ENCODE measurements at places on chromosomes 1 and 21. TPM values are rescaled to one million over a fixed set of nuclear protein-coding genes. Genes with fewer than 3 reads are reported as not detected.

DENND1B gene
- total RNA-seq: 22.4 TPM

ZZZ3 gene
- total RNA-seq: 77.1 TPM

CFAP107 gene
- not detected for total RNA-seq

ARHGAP30 gene
- total RNA-seq: not detected

GCSAML gene
- total RNA-seq: not detected

Data from osteoblast (primary cell).